ENCODE measurements at places on chromosomes 13 and 19.
A peak's percentile ranks its signal among the peaks of the same experiment; 100 is the strongest.

DNA sequence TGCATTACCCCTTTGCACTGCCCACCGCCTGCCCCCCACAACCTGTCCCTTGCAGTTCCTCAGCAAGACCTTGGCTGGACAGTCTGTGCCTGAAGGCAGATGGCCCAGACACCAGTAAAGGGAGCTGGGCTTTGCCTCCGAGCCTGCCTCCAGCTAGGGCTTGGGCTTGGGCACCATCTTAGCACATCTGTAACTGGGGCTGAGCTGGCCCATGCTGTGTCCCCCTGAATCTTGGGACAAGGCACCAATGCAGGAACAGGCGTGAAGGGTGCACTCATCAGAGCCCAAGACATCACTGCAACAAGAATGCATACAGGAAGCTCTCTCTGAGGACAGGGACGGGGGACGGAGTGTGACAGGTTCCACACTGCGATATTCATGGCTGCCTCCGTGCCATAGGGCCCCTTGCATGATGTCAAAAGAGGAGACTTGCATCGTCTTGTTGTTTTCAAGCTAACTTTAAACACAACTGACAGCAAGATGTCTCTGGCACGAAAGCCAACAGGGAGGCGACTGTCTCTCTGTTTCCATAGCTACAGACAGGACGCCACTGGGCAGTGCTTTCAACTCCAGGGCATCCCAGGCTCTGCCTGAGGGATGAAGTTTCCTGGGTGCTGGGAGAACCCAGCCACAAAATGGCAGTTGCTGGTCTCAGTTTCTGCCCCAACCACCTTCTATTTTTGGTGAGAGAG is 8.7 kb upstream of the CHST8 start:
- DNase-seq, result no peak

GRCh38 chr13:59144700-59145099 is 1019.0 kb downstream of the DIAPH3 start:
- DNase-seq, result no peak

GRCh38 chr19:40626918-40627317 is 25.7 kb downstream of the LTBP4 start:
- no peak for DNase-seq

DNA sequence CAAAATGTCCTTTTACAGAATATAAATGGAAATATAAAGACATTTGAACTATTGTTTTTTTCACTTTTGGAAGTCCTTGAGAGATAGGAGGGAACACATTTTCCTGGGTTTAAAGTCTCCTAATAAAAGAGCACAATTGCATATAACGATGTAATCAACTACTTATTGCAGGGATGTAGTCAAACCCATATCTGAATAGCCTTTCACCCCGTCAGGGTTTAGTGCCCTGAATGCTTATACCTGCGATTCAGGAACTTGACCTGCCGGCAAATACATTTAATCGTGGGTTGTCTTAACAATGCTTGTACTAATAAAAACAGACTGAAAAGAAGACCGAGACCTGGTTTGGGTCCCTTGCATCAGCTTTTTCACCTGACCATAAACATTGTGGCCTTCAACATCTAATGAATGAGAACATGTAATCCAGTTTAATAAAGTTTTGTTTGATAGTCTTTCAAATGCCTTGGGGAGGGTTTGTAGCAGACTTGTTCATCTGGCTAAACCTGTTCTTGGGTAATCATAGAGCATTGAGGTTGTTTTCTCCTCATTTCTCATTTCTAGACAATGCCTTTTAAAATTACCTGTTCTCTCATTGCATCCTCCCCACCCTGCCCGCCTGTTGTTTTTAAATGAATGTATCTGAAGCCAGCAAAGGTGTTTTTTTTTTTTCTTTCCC is 7.0 kb downstream of the KLF5 start:
- DNase-seq, result no peak

DNA sequence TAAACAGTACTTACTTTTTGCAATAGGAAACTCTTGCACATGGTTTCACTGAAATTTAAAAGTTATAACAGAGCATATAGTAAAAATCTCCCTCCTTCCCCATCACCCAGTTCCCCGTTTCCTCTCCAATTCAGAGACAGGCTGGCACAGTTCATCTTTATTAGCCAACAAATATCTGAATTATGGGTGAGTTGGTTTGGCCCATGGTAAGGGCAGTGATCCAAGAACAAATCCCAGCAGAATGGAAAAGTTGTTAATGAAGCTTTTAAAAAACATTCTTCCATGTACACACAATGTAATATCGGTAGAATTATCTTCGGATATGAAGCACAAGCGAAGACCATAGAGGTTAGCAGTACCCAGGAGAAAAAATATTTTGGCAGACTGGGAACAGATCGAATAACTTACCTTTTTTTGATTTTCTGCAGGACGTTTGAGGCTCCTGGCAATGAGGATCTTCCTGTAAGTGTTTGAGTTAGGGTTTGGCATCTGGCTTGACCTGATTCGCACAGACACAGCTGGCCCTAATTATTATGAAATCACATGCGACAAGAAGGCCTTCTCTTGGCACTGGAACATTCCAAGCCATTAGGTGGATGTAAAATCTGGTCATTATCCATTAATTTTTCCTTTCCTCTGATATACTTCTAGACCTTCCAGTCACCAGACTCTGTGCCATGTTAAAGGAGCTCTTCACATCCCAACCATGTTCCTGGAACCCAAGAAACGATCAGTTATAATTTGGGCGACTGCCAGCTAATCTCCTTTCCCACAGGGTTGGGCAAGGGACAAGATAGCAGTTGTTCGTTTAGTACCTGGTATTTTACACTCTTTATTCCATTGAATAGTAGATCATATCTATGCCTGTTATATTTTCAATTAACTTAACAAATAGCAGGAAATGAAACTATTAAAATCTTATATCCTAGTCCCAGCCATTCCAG is 139.4 kb upstream of the TSC22D1 start:
- DNase-seq, result peak; percentile 31

DNA sequence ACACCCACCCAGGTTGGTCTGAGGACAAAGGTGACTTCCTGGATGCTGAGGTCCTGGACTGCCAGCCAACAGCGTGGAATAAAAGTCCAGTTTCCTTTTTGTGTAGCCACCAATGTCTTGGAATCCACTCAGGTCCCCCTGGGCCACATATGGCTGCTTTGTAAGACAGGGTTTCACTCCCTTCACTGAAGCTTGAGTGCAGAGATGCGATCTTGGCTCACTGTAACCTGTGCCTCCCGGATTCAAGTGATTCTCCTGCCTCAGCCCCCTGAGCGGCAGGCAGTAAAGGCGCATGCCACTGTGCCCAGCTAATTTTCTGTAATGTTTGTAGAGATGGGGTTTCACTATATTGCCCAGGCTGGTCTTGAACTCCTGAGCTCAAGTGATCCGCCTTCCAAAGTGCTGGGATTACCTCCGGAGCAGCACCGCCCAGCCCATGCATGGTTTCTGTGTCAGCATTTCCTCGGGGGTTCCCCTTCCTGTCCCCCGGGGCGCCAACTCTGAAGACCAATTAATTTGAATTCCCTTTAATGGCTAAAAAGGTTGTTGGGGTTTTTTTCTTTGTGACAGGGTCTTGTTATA is 17.5 kb downstream of the KANK2 start:
- DNase-seq, result no peak

DNA sequence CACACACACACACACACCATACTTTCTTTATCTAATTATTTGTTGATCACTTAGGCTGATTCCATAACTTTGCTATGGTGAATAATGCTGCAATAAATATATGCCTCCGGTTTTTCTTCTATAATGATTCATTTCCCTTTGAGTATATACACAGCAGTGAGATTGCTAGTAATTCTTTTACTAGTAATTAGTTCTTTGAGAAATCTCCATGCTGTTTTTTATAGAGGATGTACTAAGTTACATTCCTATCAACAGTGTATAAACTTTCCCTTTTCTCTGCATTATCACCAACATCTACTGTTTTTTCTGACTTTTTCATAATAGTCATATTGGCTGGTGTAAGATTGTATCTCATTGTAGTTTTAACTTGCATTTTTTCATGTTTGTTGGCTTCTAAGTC is 1405.1 kb downstream of the PCDH9 start:
- no peak for DNase-seq

DNA sequence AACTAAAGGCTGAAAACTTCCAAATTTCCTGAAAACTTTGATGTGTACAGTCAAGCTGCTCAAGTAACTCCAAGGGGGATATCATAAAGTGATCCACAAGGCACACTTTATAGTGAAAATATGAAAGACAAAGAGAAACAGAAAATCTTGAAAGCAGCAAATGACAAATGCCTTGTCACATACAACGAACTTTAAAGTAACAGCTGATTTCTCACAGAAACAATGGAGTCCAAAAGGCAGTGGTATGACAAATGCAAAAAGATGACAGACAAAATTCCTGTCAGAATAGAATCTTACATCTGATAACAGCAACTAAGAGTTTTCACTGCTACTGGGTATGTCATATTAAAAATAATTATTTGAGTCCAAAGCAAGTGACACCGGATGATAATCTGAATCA is 1602.3 kb upstream of the PRR20A start:
- no peak for DNase-seq

DNA sequence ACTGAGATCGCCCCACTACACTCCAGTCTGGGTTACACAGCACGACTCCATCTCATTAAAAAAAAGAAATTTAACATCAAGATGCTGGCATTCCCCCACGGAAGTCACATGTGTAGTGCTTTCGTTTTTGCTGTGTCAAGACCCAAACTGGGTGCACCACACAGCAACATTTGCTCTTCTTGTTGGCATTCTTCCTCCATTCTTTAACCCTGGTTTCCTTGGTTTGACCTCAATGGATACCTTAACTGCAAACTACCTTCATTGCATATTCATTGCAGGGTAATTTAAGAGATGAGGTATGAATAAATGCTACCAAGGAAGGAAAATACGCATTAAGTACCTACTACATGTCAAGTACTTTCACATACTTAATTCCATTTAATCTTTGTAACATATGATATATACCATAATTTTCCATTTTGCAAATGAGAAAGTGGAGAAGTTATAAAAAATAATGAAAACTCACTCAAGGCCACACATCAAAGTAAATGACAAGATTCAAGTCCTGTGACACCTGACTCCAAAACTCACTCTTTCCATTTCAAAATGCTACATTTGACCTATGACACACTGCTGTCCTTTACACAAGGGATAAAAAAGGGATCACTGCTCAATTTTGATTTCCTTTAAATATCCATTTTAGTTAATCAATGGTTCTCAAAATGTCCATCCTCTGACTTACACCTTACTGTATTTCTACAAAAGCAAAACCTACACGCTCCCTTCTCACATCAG is 59.2 kb downstream of the STK24 start:
- no peak for DNase-seq

GRCh38 chr19:55613930-55614710 is 8.7 kb downstream of the ZNF865 start:
- no peak for DNase-seq

DNA sequence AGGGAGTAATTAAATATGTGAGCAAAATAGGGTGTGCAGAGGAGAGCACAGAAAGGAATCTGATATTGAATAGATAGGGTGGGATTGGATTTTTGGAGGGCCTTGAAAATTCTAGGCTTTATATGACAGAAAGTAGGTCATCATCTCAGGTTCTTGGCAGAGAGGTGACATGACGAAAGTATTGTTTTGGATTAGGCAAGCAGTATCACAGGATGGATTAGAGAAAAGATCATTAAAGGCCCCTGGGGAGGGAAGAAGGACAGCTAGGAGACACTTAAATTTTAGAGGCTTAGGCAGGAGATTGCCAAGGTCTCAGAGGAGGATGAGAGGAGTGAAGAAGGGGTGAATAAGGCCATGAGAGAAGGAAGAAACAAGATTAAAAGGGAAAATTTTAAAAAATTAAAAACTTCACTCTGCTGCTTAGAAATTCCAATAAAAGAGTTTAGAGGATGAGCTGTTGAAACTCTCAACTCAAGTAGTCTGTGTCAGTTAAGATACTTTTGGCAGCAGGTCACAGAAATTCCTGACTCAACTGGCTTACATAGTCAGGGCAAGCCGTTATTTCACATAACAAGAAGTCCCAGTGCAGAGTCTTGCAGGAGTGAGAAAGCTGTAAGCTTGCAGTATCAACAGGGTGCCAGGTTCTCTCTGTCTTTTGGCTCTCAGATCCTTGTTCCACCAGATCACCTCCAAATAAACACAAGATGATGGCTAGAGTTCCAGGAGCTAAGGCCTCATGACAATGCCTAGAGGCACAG is 8.8 kb downstream of the GPC6 start:
- peak; percentile 70 for DNase-seq

- peak; percentile 6 for DNase-seq
Measured at GRCh38 chr13:39016787-39017186, 21.1 kb downstream of the PROSER1 start.

- peak; percentile 71 for DNase-seq
Measured at GRCh38 chr13:75415694-75416093, 66.3 kb downstream of the TBC1D4 start.

- DNase-seq, result peak; percentile 14
Measured at GRCh38 chr19:39246951-39247669, 1.5 kb downstream of the IFNL4 start.

DNA sequence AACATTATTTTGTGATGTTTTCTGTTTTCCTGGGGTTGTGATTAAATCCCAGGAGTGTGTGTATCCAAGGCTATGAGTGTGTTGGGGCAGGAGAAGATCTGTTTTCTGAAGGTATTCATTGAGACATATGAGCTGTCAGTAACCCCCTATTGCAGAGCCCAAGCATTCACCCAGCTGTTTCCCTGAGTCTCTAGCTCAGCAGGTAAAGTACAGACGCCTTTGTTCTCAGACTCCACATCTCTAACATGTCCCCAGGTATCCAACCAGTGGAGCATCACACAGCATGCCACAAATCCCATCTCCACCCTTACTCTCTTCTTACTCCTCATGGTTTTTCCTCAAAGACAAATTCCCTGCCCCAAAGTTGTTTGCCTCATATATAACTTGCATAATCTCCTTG is 213.6 kb downstream of the PCDH20 start:
- no peak for DNase-seq

DNA sequence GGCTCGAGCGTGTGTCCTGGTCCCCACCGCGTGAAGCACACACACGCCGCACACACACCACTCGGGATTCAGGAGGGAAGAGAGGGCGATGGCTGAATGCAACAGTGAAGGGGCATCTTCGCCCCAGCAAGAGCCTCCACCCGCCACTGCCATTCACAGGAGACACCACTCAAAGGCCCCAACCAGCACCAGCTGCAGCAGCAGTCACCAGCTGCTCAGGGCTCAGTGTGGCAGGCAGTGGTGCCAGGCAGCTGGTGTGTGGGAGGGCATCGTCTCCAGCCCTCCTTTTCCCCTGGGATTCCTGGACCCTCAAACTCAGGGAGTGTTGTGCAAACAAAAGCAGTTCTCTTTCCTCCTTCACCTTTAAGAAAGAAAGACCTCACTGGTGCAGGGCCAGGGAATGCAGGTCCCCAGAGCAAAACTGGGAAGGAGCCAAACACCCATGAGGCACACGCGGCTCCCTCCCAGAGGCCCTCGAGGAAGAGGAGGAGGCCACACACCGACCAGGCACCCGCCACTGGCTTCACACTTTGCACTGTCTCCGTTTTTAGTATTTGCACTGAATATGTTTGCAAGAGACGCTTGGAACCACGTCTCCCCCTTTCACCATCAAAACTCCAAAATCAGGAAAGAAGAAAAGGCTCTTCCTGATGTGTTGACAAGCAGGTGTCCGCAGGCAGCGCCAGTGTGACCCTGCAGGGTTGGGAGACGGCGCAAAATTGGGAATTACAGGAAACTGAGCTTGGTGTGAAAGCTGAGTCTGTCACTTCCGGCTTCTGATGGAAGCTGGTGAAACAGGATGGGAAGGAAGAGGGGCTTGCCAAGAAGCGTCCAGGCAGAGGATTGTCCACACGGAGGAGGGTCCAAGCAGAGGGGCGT is 26.4 kb upstream of the F7 start:
- DNase-seq, result no peak

Data from fibroblast of skin of scalp (primary cell).